DMS79 treated with DMSO at 0.1 percent for 48 hours (cell line): ENCODE measurements at places on chromosomes 2 and 18.

- no peak for DNase-seq
Observed at GRCh38 chr2:14778015-14778414, 145.5 kb downstream of the LRATD1 start.

- no peak for DNase-seq
Observed at GRCh38 chr2:27247893-27248292, 15.0 kb downstream of the SLC30A3 start.

- no peak for DNase-seq
Observed at GRCh38 chr18:10546557-10547300, 20.9 kb downstream of the NAPG start.

GRCh38 chr2:204692790-204693189, 147.5 kb downstream of the PARD3B start:
- DNase-seq: no peak

- peak; percentile 72 for DNase-seq
Observed at GRCh38 chr18:50117863-50118262, 77.1 kb downstream of the MYO5B start.

DNA sequence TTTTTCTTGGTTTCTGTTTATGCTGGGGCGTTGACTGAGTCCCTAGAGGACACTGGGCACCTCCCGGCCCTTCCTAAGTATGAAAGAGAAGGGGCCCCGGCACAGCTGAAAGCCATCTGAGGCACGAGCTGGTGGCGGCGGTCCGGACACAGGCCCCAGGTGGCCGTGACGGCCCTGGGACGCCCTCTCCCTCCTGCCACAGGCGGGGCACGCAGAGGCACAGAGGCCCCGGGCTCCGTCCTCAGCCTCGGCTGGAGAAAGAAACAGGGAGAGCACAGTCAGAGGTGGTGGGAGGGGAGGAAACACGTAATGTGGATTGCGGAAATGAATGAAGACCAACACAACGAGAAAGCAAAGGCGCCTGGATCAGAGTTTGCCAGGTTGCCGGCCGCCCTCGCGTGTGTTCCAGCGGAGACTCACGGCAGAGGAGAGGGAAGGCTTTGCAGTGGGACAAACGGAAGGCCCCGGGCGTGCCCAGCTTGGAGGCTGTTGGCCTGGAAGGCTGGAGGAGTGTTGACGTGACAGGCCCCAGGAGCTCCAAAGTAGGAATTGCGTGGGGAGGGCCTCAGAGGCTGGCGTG, 119.1 kb downstream of the PTGR3 start:
- no peak for DNase-seq

DNA sequence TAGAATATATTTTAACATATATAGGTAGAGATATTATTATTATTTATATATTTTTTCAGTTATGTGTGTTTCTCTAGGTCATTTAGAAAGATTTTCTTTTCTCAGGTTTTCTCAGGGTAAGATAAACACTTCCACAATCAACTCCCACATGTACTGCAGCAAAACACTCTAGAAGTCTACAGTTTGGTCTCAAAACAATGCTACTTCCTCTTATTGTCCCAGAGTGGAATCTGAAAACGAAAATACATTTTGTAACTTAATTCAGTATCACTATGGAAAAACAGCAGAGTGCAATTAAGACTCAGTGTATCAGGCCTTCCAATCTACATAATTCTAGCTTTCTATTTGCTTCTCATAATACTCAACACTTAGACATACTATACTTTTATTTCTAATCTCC, 190.1 kb upstream of the SLC35G4 start:
- DNase-seq: no peak

- no peak for DNase-seq
Observed at GRCh38 chr2:101793277-101793969, 95.9 kb downstream of the MAP4K4 start.

DNA sequence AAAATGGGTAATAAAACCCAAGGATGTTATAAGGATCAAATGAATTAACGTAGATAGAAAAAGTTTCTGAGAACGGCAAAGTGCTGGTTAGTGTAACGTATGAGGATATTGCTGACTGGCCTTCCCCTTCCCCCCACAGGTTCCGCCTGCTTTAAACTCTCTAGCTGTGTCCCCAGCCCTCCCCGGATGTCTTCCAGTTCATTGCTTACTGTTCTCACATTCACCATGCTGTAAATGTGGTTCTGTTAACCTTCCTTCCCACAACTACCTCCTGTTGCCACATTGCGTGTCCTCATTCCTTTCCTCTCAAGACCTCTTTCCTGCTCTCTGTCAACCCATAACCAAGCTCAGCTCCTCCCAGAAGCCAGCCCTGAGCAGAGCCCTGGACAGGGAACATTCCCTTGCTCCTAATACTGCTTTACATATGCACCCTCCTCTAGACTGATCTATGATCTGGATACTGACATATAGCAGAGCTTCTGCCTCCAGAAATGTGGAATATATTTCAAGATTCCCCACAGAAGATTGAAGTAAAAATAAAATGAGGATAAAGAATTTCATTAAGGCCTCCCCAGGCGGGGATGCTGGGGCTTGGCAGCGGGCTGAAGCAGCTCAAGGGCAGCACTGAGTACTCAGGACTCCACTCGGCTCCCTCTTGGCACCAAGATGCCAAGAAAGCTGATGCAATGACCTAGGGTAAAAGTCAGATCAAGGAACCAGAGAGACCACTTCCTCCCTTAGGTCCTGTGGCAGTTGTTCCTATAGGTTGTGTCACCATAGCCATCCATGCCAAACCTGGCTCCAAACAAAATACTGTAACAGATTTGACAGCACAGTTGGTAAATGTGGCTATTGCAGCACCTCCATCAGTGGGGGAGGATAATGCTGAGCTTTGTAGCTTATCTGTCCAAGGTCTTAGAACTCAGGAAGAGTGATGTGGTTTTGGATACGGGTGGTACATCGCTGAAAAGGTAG, 136.4 kb upstream of the PIK3C3 start:
- DNase-seq: no peak

DNA sequence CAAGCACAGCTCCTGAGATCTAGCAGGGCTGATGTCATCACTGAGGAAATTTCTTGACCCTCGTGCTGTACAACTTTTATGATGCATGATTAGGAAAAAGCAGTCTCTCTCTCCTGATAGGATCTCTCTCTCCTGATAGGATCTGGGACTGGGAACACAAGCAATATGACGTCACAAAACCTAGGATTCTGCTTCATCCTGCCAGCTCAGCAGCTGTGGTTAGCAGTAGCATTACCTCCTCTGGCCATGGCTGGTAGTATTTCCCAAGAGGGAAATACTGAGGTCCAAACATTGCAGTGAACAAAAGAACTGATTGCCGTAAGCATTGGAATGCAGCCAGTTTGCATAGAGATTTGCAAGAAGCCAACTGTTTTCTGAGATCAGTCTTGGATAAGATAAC, 521.2 kb upstream of the POU3F3 start:
- DNase-seq: no peak

- DNase-seq: no peak
Observed at GRCh38 chr2:191653667-191654391, 24.1 kb upstream of the NABP1 start.

DNA sequence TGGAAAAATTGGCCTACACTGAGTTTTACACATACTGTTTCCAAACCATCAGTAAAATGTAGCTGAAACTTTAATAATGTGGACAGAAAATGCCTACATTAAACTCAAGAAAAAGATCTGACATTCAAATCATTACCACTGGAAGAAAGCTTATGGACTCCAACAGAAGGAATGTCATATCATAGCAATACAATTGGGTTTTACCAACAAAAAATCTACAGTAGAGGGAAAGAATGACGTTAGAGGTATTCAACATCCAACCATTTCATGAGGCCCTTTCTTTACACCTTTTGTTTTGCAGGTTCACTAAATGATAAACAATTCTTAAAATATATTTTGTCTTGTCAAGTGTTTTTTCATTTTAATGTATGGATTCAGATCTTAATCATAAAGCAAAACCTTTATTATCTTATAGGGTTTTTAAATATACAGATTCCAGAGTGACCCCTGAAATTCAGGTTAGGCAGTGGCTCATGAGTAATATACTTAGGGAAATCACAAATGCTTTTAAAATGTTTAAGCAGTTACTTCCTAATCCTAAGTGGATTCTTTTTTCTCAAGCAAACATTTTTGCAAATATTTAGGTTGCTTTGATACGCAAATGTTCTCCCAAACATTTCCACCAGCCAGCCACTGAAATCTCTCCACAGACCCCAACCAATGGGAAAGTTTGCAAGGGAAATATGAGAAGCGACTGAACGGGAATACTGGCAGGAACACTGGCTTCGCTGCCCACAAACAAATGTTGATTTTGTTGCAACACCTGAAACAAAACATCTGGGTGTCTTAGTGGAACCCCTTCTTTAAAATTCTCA, 168.7 kb downstream of the TCF4 start:
- DNase-seq: no peak

GRCh38 chr18:45228796-45229388, 386.4 kb upstream of the SLC14A2 start:
- DNase-seq: peak; percentile 11

- DNase-seq: peak; percentile 57
Observed at GRCh38 chr18:69401226-69401971, 711 bp downstream of the DOK6 start.

DNA sequence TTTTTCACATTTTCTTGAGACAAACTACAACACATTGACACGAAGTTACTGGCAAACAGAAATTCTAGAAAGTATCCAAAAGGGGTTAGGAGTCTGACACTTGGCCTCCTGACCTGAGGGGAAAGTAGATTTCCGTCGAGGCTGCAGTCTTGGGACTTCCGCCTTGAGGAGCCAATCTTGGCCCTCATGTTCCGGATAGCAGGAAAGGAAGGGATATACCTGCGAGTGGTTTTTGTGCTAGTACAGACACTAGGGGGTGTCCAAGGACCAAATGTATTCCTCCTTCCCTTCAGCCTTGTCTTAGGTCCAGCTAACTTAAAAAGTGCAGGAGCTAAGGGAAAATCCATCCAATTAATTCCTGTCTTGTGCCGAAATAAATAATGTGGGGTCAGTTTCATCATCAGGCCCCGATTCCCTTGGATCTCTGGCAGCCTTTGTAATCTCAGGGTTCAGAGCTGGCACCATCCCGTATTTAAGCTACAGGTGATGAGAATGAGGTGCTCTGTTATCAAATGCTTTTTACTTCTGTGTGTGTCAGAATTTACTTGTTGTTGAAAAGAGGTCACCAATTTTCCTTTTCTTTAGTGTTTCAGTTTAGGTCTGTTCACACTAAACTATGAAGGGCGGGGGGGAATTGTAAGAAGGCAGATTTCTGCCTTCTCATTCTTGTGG, 330.2 kb upstream of the FANCL start:
- DNase-seq: peak; percentile 53

- peak; percentile 58 for DNase-seq
Observed at GRCh38 chr2:111049792-111050640, 70.7 kb upstream of the BCL2L11 start.

- DNase-seq: no peak
Observed at GRCh38 chr2:126704434-126705160, 48.6 kb downstream of the GYPC start.

DNA sequence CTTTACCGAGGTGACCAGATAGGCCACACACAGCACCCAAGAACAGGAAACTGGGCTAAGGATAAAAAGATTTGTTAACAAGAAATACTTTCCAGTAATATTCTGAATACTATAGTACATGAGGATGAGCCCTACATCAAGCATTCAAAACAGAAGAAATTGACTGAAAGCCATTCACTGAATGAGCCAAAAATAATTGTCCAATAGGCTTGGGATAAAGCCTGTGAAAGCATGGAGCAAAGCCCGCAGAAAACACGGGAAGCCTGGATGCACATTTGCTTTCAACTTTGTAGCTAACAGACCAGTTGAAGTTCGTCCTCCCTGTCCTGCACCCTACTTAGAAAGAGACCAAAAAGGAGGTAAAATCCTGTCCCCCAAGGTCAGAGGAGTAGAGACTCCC, 56.3 kb downstream of the DIPK1C start:
- DNase-seq: no peak

- no peak for DNase-seq
Observed at GRCh38 chr2:215949991-215950404, 63.4 kb downstream of the MREG start.

GRCh38 chr18:48080546-48080945, 150.1 kb upstream of the SMAD2 start:
- DNase-seq: no peak

DNA sequence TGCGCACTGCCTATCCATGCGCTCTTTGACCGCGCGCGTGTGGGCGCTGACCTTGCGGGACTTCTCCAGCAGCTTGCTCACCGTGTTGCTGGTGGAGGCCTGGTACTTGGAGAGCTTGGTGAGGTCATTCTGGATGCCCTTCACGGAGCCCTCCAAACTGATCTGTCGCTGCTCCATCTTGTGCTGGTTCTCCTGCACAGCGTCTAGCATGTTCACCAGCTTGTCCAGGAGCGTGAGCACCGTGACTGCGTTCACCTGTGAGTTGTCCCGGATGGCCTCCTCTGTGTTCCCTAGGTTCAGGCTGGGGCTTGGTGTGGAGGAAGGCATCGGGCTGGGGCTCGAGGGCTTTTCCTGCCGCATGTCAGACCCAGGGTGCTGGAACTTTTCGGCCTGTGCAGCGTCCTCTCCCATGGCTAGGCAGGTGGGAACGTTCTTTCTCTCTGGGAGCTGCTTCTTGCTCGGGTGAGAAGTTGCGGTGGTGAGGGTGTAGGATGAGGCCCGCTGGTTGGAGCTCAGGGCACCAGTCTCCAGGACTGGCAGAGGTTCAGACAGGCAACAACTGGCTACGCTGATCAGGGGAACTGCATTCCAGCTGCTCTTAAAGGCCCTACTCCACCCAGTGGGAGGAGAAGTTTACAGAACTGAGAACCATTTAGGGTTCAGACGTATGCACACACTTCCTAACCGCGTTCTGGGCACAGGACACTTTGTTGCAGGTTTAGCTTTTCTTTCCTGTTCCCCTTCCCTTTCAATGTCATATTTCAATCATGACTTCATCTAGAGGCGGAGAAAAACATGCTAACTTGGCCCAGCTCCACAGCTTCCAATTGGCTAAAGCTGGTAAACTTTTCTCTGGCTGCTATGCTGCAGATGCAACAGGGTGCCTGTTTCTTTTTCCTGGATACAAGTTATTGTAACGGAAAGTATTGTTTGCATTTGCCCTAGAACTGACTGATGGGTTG, at the start of gene CAVIN2:
CAVIN2 (minus strand) TSS at position 574 of the 962 bp plus-strand sequence; CDS start at position 411, 163 bp downstream.
- no peak for DNase-seq

DNA sequence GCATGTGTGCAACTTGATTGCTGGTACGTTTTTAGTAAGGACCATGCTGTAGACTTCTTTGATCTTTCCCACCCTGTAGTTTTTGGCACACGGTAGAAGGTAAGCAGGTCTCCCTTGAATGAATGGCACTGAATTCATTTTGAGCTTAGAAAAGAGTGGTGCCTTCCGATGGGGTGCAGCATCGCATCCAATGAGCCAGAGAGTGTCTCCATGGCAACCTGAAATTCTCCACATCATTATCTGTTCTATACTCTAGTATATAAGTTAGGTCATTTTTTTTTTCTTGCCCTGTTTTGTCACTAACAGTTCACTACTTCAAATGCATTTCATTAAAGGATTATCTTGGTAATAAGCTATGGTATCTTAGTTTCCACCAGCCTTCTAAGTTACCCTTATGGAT, 81.2 kb upstream of the REV1 start:
- no peak for DNase-seq

DNA sequence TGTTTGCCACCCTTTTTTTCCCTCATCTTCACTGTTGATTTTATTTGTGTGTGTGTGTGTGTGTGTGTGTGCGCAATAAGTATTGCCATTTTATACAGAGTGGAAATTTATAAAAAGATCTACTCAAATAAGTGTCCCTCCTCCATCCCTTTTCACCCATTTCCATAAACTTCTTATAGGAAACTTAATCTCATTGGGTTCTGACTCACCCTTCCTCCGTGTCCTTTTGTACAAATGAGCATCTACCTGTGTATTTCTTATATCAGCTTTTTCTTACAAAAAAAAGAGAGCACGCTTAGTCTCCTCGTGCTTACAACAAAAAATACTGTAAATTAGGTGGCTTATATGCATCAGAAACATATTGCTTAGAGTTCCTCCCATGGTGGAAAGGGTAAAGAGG, 711.2 kb upstream of the CDH7 start:
- no peak for DNase-seq
